ENCODE measurements at places on chromosomes 3 and 15.

GRCh38 chr15:41945221-41945620, 27.1 kb downstream of the EHD4 start:
- no peak for DNase-seq

- no peak for DNase-seq
Observed at GRCh38 chr3:61152071-61152470, 99.2 kb downstream of the FHIT start.

DNA sequence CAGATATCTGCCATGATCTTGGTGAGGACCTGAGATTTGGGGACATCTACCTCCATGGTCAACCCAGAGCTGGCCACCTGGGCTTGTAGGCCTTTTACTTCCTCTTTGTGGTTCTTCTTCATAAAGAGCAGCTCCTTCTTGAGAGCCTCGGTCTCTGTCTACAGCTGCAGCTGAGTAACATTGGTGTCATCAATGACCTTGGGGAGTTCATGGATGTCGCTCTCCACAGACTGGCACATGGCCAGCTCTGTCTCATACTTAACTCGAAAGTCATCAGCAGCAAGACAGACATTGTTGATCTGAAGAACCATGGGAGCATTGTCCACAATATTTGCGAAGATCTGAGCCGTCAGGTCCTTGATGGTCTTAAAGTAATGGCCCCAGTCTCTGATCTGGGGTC, 15.7 kb upstream of the RASA2 start:
- peak; percentile 17 for DNase-seq

GRCh38 chr3:64178419-64178818, 46.8 kb downstream of the PRICKLE2 start:
- DNase-seq = no peak

- DNase-seq = no peak
Observed at GRCh38 chr3:189845069-189845468, 213.9 kb downstream of the TP63 start.

GRCh38 chr3:111882194-111882593, 23.1 kb downstream of the PHLDB2 start:
- DNase-seq = no peak

DNA sequence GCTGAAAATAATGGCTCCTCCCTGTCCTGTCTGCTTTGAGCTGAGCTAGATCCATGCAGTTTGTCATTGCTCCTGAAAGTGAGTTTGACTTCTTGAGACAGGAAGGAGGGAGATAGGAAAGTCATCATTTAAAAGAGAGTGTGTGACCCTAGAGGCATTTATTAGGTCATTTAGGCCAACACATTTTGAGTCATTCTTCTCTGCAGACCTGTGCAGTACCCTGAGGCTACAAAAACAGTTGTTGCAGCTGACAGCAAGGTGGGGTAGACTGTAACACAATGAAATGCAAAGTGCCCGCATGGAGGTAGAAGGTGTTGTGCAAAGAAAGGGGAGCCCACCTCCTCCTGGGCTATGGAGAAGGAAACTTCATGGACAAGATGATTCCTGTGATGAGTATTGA, 102.8 kb upstream of the PFN2 start:
- no peak for DNase-seq

All from stimulated activated naive B cell treated with anti-CD40 and anti-IgM and Interleukin-4, amounts not matched to agents 10 μg/mL and 1 μg/mL and 100 μg/mL, for 72 hours (primary cell).